ENCODE measurements at places on chromosomes 2 and 18.

- no peak for DNase-seq
Observed at GRCh38 chr18:56312551-56313335, 325.6 kb downstream of the TXNL1 start.

DNA sequence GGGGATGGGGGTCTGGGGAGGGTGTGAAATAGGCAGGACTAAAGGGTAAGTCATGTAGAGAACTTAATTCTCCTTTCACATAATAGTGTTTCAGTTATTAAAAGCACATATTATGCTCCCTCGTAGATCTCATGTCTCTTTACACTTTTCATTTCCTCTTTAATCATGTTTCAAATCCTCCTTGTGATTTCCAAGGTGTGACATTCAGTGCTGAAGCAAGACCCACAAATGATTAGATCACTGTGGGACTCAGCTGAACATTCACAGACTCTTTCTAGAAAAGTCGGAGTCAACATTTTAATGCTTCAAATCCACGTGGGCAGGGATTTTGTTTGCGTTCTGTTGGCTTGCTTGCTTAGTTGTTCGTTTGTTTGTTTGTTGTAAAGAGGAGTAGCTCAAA is 34.7 kb upstream of the CALCRL start:
- DNase-seq, result no peak

DNA sequence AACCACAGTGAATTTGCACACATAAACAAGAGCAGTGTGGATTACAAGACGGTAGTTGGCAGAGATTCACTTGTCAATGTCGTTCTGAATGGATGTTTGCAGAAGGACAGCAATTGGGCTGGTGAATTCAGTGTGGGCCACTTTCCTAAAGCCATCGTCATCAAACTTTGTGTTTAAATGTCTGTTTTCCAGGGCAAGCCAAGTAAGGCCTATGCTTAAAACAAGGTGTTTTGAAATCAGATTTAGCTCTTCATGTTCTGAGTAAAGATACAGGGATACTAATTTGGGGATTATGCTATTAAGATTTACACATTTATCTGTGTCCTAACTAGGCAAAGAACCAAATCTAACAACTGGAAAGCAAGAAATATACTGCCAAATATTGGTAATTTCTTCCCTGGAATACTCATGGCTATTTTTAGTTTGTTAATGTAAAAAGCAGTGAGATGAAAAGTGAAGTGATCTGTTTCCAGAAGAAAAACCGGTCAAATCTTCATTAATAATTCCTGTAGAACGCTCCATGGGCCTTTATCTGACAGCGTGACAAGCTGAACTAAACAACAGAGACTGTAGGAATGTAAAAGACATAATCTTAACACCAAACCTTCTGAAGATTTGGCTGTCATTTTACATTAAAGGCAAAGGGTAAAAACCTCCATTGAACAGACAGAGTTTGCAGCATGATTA is 175.7 kb downstream of the ICOS start:
- no peak for DNase-seq

- peak; percentile 35 for DNase-seq
Observed at GRCh38 chr2:207767461-207768167, 2.1 kb downstream of the FZD5 start.

DNA sequence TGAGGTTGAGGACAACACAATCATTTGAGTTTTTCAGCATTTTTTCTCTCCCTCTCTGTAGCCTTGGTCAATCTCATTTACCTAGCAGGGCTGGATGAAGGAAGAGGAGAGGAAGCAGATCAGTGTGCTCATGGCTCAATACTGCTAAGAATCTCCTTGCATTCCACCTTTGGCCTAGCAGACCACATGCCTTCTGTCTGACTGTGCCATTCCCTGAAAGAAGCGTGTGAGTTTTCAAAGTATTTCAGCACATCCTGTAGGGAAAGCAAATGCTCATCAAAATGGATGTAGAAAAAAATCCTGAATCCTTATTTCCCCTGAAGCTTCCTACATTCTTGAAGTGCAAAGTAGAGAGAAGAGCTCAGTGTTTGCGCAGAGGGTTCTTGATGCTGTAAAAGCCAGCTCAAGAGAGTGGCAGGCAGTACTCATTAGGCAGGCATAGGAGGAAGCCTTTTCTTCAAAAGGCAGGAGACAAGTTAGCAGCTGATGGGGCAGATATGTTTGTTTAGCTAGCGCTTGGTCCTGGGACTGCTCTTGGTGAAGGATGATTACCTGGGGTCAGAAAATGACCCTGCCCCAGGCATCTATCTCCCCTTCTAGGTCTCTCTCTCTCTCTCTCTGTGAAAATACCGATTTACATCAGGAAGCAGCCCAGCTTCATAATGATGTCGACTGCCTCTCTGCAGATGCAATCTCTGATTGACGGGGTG is 14.4 kb upstream of the PIK3C3 start:
- no peak for DNase-seq

- no peak for DNase-seq
Observed at GRCh38 chr2:230681171-230681545, 31.5 kb upstream of the CAB39 start.

DNA sequence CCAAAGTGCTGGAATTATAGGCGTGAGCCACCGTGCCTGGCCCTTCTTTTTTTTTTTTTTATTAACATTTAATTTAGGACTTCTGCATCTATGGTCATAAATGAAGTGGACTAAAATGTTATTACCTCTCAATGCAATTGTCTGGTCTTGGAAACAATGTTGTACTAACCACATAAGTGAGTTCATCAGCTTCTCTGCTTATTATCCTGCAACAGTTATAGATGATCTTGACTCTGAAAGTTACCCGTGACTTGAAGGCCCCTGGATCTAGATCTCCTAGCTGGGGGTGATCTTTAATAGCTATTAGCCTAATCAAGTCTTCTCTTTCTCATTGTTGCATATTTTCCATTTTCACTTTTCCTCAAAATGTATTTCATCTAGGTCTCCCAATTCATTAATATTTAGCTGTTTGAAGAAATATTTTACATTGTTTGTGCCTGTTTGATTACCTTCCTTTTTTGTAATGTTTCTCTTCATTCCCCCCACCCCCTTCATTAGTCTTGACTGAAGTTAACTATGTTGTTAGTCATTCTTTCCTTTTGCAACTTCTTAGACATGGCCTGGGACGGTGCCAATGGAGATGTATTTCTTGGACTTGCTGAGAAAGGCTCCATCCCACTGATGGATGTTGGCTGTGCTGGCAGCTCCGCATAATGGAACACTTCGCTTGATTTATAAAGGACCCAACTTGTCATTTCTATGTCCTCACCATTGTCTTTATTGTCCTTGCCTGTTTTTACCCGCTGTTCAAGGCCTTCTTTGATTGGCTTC is 141.6 kb upstream of the RIOK3 start:
- peak; percentile 14 for DNase-seq

DNA sequence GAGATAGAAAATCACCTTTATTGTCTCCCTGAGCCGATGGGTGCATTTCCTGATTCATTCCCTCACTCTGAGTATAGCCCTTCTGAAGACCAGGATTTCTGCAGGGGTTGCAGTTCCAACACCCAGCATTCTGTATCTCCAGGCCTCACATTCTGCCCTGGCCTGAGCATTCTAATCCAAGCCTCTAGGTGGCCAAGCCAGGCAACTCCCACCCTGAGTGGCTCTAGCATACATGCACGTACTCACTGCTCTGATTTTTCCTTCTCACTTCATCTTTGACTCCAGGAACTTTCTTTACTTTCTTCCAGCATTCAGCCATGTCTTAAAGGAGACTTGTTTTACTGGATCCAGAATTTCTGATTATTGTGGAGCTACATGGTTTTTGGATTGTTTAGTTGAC is 100.7 kb upstream of the STK39 start:
- DNase-seq, result peak; percentile 58

GRCh38 chr2:11344342-11344955 is at the start of gene ROCK2:
Gene ROCK2, minus strand, starts transcription at chr2:11344636. Its CDS starts 500 bp downstream, at chr2:11344136.
- DNase-seq, result peak; percentile 93

DNA sequence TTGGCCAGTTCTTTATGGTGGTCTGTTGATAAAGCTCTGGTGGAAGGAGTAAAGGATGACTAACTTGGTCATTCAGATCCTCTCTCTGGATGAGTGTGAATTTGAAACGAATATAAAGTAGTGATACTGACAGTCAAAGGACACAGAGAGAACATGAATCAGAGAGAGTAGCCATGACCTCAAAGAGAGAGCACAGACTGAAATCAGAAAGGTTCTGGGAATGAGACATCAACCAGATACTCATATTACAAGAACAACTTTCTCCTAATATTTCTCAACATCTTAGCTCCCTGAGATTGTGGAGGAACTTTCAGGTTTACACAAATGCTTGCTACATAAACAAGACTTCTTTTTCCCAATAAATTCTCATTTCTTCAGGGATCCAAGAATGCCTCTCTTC is 849.1 kb upstream of the CHAC2 start:
- DNase-seq, result no peak

DNA sequence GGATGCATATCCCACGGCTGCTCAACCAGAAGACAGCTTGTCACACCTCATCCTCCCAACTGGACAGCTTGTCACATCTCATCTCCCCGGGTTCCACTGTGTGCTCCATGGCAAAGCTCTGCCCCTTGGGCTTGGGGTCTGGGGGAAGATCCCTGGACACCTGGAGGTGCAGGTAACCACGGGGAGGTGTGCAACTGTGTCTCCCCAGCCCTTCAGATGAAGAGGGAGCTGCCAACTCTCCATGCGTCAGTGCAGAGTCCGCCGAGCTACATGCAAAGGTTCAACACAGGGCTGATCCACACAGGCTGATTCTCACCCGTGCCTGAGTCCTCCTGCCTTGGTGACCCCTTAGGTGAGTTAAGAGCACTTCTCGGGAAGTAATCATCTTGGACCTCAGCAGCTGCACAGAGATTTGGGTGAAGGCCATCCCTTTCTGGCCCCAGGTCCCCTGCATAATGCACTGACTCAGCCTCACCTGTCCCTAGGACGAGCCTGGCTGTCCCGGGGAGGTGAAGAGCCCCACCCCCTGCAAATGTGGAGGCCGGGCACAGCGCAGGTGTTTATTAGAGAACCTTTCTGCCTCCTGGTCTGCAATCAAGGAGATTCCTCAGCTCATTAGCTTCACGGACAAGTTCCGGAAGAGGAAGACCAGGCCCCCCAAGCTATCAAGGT is 157.9 kb downstream of the PXDN start:
- DNase-seq, result no peak

DNA sequence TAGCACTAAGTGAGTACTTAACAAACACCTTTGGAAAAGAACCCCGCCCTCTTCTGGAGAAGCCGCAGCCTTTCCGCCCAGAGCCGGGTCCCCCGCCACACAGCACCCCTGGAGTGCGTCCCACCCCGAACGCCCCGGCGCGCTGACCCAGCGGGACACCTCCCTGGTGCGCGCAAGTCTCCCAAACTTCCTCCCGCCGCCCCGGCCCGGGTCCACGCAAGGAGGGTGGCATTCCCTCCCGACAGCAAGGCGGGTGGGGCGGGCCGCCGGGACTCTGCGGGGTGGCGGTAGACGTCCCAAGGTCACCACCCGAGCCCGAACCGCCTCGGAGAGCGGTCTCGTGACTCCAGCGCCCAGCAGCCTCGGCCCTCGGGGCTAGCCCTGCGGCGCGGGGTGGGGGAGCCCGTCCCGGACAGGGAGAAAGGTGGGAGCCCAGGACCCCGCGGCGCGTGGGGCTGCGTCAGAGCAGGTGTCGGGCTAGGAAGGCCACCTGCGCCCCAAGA is 598 bp downstream of the CCDC93 start:
- peak; percentile 14 for DNase-seq

DNA sequence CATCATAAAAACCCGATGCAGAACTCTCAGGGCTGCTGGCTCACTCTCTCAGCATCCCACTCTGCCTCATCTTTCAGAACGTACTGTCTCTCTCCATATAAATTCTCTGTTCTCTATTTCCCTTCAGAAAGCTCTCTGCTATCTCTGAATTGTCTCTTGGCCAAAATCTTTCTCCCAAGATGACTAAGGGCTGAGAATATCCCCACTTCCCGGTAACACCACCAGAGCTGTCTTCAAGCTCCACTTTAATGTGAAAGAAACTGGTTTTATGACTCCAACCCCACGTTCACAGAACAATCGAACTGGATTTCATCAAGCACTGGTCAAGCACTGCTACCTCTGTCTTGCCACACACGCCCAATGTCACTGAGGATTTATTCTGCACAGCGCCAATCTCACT is 22.4 kb downstream of the TGFBRAP1 start:
- DNase-seq, result no peak

DNA sequence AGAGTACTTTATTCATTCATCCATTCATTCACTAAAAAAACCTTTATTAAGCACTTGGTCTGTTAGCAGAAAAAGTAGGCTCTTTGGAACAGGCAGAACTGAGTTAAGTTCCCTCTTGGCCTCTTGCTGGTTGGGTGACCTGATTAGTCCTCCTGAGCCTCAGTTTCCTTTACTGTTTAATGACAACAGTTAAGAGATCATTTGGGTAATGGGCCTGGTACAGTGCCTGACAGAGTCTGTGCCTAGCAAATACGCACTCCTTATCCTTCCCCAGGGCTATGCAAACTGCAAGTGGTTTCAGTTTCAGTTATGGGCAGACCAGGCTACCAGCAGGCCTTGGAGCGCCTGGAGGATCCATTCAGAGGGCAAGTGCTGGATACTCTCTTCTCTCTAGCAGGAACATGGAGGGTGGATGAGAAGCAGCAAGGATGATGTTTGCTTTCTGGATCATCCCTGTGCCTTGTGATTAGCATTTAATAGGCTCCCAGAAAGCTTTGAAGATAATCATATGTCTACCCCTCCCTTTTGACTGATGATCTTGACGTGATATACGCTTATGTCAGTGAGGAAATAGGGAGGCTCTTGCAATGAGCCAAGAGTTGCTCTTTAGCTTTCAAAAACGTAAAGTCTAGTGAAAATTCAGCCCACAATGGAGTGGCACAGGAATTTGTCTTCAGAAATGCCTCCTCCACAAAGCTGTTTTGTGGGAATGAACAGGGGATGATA is 12.4 kb upstream of the TAF1B start:
- no peak for DNase-seq

- no peak for DNase-seq
Observed at GRCh38 chr2:45554073-45554741, 56.9 kb downstream of the SRBD1 start.

- peak; percentile 22 for DNase-seq
Observed at GRCh38 chr2:106566050-106566449, 78.9 kb downstream of the CD8B2 start.

- peak; percentile 90 for DNase-seq
Observed at GRCh38 chr2:176931588-176932563, 280.7 kb upstream of the HNRNPA3 start.

GRCh38 chr2:33588232-33588631 is 10.9 kb downstream of the FAM98A start:
- no peak for DNase-seq

GRCh38 chr18:74715306-74715705 is 117.6 kb downstream of the ZNF407 start:
- DNase-seq, result no peak

GRCh38 chr2:144267239-144267638 is 252.7 kb downstream of the ZEB2 start:
- no peak for DNase-seq

- peak; percentile 66 for DNase-seq
Observed at GRCh38 chr2:186256540-186256939, 229.5 kb upstream of the ZC3H15 start.

Measured in A673 (cell line).